ENCODE measurements at places on chromosomes 11 and 22.

DNA sequence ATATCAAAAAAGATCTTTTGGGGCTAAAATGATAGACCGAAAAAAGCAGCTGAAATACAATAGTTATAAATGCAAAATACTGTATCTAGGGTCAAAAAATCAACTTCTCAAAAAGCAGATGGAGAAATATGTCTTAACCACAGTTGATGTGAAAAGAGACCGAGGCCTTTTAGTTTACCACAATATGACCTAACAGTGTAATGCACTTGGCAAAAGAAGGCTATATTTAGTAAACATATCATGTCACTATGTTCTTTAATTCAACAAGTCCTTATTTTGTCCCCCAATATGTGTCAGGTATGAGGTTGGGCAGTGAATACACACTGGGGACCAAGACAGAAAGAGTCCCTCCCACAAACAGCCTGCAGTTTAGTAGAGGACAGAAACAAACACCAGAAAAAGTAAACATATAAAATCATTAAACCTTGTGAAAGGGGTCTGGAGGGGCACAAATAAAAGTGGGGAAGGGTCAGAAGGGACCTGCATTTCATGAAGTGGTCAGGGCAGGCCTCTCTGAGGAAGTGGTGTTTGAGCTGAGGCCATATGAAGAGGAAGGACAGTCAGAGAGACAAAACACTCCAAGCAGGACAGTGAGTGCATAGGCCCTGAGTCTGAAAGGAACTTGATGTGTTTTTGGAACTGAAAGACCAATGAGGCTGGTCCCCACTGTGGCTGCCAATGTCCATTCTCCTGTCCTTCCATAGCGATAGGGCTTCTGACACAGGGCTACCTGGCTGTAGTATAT is 53.4 kb downstream of the LIF start:
- no peak for DNase-seq

DNA sequence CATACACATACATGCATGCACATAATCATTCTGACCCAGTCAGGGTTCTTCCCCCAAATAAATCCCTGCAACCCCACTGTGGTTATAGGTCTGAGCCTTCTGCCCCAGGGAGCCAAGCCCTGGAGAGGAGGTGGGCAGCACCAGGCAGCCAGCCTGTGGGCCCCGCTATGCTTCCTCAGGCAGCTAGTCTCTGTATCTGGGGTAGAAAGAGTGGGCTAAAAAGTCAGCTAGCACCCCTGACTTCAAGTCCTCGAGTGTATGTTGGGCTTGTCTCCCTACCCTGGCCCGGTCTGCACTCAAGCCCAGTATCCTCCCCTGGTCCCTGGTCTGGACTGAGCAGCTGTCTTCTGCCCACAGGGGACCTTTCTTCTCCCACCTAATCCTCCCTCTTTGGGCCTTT is 28.0 kb downstream of the KCNQ1OT1 start:
- DNase-seq: no peak

DNA sequence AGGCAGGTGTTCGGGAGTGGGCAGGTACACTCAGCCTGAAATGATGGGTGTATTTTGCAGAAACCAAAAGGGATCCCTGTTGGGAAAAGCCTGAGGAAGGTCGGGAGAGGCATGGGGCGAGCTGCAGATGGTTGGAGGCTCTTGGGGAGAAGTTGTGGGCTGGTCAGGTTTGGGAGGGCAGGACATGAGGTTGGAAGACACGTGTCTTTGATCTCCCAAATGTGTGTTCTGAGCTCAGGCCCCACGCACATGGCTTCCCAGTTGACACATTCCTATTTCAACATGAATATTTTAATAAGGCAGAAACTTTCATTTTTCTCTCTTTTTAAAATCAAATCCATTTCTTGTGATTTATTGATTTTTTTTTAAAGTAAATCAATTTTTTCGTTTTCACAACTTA is 1003.3 kb downstream of the TBC1D22A start:
- DNase-seq: no peak

- no peak for DNase-seq
Measured at GRCh38 chr22:35893698-35894097, 134.9 kb downstream of the RBFOX2 start.

- no peak for DNase-seq
Measured at GRCh38 chr11:100574894-100575769, 112.0 kb upstream of the ARHGAP42 start.
